NCI-H187 treated with DMSO at 0.1 percent for 48 hours (cell line): ENCODE measurements at places on chromosomes 1 and 21.
A peak's percentile ranks its signal among the peaks of the same experiment; 100 is the strongest.

GRCh38 chr1:182291584-182292192 lies 99.9 kb downstream of the GLUL start:
- no peak for DNase-seq

DNA sequence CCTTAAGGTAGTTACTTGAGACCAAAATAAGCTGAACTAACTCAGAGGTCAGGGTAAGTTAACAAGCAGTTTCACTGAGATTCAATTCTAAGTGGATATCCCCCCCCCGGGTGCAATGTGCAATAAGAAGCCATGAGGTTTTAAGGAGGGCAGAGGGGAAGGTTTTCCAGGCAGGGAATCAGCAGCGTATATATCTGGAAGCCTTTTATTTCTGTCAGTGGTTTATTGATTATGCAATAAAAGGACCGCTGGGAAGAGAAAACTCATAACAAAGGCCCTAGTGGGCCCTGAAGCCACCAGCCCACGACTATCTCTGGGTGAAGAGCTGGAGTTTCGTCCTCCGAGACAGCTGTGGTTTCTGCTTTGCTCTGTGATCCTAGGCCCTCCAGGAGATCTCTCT lies 53.1 kb upstream of the CTPS1 start:
- no peak for DNase-seq

DNA sequence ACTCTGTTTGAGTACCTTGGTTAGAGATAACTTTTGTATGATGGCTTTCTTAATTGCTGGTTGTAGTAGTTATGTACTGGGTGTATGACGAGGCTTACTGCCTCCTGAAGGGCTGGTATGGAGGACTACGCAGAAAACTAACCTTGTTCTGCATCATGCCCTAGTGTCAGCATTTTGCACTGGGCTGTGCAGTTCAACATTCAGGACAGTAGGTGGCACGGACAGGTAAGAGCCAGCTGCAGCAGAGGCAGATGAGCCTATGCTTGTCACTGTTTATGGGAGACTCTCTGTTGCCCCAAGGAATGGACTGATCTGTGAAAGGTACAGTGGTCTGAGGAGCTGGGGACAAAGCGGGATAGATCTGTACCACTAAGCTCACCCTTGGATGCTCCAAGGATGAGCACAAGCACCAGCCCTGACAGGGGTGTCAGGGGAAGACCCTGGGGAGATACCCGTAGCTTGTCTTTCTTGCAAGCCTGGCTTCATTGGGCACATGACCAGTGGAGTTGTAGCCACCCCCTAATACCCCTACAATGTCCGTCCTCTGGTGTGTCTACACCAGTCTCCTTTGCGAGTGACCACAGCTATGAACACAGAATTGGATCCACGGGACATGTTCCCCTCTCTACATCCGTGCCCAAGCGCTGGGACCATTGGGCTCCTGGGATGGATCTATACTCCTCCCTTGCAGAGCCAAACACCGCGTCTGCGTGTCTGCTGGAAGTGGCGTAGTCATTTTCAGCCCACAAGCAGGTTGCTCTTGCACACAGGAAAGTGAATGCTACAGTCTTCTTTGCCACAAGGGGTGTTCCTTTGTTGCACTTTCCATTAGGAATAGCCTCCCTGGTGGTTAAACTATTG lies 51.1 kb upstream of the CFHR3 start:
- peak; percentile 58 for DNase-seq

GRCh38 chr1:33147997-33148314 lies 33.9 kb downstream of the TRIM62 start:
- DNase-seq: no peak

DNA sequence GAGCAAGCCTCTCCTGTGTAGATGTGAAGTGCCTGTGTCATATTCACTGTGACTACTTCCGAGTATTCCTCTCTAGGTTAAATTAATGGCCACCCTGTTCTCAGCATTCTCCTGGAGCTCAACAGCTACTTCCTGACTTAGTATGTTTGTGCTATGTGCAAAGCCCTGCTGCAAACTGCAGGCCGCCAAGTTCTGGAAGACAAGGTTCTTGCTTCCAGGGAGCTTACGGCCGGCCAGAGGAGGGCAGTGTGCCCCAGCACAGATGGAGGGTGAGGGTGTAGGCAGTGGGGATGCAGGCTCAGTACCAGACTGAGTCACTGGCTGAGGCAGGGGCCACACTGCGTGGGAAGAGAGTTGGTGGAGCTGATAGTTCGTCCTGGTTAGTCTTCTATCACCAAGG lies 43.2 kb downstream of the ELK4 start:
- peak; percentile 26 for DNase-seq

DNA sequence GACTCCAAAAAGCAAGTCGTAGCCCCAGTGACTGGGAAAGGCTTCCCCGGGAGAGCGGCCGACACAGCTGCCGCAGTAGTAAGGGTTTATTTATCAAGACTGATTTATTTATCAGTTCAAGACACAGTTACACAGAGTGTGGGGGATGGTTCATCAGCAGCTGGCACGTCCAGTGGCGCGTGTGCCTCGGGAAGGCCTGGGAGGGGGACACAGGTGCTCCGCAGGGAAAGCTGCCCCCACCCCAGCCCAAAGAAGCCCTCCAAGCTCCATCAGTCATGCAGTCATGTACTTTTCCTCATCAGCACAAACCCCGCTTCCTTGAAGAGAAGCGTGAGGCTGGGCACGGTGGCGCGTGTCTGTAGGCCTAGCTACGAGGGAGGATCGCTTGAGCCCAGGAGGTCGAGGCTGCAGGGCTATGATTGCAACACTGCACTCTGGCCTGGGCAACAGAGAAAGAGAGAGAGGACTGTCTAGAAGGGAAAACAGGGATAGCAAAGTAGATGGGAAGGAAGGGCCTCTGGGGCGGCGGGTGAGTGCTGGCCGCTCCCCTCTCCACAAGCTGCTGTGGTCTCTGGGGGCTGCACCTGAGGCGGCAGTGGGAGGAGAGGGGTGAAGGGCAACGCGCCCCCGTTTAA lies 53.2 kb downstream of the PRKCZ start:
- no peak for DNase-seq

DNA sequence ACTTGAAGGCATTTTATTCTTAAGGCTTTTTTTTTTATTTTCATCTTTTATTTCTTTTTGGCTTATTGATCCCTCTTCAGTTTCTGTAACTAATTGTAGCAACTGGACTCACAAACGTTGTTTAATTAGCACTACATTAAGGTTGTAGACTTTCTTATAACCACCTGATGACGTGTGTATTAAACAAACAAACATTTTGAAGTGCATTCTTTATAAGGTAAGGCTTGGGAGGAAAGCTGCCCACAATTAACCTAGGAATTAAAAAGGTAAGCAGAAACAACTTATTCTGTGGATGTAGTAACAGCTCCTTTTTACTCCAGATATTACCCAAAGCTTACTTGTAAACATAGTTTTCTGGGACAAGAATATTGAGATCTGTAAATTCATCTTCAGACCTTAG lies 55.0 kb downstream of the CAMSAP2 start:
- no peak for DNase-seq

DNA sequence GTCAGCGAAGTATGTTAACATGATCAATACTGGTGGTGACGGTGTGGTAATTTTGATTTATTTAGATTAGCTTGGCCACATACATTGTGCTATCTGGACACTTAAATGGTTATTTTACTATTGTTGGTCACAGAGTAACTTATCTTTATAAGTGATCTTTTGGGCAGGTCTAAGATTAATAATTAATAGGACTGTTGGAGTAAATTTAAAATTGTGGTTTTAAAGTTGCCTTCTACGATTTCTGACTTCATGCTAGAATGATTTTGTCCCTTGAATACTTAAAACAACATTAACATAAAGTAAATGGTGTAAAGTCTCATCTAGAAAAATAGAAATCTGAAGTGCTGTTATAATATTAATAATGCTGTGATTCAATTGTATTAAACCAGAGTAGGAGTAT lies 14.7 kb downstream of the SRRM1 start:
- DNase-seq: no peak

GRCh38 chr21:38229260-38229877 lies 27.4 kb upstream of the KCNJ15 start:
- no peak for DNase-seq
